GOT3 (cell line): ENCODE measurements at places on chromosomes 4 and X.

DNA sequence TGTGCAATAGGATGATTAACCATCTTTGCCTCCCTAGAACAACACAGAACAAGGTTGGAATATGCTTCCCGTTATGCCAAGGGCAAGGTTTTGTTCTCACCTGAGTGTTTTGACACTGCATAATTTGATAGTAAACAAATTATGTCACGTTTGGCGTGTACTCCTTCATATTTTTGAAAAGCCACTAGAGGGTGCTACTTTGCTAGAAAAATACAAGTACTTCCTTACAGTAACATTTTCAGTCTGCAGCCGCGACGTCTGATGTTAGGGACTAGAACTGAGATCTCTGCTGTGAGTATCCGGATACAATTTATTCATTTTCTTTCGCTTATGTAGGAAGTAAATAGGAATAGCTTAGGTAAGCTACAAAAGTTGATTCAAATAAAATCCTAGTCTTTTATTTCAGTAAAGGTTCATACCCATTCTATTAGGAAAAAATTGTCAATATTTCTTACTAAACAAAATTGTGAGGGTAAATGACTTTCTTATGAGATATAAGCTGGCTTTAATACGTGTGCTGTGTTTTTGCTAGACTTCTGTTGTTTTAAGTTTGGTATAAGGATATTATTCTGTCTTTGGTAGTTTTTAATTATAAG lies 181.1 kb upstream of the WDFY3 start:
- no peak for DNase-seq

GRCh38 chr4:7434766-7435150 lies at the start of gene PSAPL1:
TSS of gene PSAPL1 (minus strand) at chr4:7434930. CDS start at chr4:7434879, 51 bp downstream.
- no peak for DNase-seq

DNA sequence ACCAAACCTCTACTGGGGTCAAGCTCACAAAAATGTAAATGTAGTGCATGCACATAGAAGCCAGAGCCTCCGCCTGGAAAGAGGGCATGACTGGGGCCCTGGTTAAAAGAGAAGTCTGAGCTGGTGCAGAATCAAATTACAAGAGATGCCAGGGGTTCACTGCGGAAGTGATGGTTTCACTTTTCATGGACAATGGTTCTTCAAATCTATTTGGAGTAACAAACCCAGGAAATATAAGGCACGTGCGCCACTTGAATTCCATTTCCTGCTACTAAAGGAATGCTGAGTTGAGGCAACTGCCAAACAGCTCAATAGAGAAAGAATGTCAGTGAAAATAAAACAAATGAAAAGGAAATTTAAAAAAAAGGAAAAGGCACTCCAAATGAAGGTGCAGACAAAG lies 79.8 kb downstream of the FUNDC1 start:
- DNase-seq: no peak

GRCh38 chrX:22660756-22661155 lies 339.0 kb upstream of the DDX53 start:
- DNase-seq: no peak

DNA sequence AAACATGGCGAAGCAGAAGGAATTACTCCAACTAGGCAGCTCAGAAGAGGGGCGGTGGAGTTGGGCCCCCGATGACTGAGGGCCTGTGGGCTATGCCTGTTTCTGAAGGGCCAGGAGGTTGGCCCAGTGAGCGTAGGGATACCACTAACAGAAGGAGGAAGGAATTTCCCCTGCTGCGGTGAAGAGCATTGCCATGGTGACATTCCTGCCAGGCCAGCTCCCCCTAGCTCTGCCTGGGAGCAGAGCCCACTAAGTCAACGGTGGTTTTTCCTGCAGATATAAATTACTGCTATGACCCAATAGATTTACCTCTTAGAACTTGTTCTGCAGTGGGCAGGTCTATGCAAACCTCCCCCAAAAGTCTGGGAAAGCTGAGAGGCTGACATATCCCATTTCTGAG lies 28.9 kb upstream of the HMX1 start:
- DNase-seq: no peak

DNA sequence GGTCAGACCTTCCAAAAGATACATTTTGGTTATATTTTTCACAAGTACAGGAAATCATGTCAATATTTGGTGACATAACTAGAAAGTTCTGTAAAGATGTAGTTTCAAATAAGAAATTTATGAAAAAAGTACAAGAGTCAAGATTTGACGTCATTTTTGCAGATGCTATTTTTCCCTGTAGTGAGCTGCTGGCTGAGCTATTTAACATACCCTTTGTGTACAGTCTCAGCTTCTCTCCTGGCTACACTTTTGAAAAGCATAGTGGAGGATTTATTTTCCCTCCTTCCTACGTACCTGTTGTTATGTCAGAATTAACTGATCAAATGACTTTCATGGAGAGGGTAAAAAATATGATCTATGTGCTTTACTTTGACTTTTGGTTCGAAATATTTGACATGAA lies 536 bp downstream of the UGT2B7 start:
- DNase-seq: no peak

- no peak for DNase-seq
Observed at GRCh38 chr4:180101348-180102083, 2141.7 kb upstream of the TENM3 start.

DNA sequence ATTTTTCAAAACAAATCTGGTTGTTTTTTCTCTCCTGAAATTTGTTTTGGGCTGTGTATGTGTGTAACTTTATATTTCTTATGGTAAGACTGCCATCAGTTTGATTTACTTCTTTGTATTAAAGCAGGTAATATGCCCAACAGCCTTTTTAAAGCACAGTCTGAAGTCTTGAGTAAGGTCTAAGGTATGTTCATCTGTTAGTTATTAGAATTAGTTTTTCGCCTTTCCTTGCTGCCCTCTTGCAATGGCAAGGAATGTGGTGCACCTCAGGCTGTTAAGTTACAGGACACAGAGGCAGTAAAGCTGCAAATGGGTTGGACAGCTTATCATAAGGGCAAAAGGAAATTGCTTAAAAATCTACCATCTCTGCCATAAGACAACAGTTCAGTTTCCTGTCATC lies 71.8 kb downstream of the METTL14 start:
- no peak for DNase-seq

- DNase-seq: no peak
Observed at GRCh38 chr4:10006231-10006600, 15.1 kb downstream of the SLC2A9 start.

DNA sequence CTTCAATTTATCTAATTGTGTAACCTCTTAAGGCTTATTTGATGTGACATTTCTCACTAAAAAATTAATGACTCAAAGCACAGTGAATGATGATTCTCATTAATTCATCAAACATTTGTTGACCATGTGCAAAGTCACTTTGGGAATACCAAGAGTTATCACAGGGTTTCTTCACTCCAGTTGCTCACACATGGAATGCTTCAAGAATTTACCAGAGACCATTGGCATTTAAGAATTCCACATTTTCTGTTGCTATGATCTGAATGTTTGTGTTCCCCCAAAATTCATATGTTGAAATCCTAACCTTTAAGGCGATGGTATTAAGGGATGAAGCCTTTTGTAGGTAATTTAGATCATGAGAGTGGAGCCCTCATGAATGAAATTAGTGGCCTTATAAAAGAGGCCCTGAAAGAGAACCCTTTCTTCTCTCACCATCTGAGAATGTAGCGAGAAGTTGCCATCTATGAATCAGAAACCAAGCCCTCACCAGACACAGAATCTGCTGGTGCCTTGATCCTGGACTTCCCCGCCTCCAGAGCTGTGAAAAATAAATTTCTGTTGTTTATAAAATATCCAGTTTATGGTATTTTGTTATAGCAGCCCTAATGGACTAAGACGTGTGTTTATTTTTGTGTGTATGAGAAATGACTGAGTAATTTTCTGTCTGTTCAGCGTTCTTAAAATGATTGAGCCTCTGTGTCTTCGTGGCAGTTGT lies 16.4 kb upstream of the SRPX start:
- DNase-seq: no peak

- no peak for DNase-seq
Observed at GRCh38 chrX:100649550-100650356, 5.8 kb downstream of the SRPX2 start.

DNA sequence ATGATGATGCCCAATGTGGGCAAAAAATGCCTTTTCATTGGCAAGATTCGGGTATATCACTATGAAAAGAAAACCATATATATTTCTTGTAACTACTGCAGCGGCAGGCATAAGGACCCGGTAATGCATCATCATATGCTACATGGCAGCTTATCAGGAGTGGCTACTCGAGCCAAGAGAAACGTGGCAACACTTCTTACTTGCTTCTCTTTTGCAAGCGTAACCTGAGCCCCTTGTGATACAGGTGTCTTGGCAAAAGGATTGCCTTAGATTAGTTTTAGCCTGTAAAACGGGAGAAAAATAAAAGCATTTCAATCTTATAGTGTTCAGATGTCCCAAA lies 280.3 kb downstream of the SPRY1 start:
- DNase-seq: no peak

DNA sequence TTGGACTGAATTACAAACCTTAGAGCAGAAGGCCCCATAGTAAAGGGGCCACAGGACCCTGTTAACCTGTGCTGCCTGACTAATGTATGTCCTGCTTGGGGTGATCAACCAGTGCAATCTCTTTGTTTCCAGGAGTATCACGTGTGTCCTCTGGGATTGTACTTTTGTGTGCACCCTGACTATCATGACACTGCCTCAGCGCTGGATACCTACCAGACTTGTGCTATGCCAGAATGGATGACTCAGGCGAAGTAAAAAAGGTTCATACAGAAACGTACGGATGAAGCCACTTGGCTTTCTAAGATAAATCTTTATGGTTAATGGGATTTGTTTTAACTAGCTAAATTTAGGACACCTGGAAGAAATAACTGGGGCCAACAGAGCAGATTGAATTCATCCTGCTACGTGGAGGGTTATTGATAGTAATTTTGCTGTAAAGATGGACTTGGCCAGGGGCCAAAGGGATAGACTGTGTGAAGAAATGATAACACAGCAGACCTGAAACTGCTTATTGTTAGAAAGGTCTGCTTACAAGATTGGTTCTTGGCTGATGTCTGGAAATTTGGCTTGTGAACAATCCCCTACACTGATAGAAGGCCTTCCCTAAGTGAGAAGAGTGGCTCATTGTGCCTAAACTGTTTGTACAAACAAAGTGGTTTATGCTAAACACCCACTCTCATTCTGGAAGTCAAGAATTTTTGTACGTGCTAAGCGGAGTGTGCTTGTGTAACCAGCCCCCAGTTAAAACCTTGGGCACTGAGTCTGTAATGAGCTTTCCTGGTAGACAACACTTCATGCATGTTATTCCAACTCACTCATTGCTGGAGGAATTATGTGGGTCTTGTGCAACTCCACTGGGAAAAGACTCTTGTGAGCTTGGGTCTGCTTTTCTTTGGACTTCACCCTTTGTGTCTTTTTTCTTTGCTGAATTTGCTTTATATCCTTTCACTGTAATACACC lies 750.5 kb upstream of the HTR2C start:
- DNase-seq: no peak

- no peak for DNase-seq
Observed at GRCh38 chr4:4507923-4508322, 33.9 kb downstream of the STX18 start.

- no peak for DNase-seq
Observed at GRCh38 chrX:138519296-138519695, 192.2 kb downstream of the FGF13 start.

- DNase-seq: no peak
Observed at GRCh38 chr4:159429693-159430035, 326.8 kb downstream of the RAPGEF2 start.

DNA sequence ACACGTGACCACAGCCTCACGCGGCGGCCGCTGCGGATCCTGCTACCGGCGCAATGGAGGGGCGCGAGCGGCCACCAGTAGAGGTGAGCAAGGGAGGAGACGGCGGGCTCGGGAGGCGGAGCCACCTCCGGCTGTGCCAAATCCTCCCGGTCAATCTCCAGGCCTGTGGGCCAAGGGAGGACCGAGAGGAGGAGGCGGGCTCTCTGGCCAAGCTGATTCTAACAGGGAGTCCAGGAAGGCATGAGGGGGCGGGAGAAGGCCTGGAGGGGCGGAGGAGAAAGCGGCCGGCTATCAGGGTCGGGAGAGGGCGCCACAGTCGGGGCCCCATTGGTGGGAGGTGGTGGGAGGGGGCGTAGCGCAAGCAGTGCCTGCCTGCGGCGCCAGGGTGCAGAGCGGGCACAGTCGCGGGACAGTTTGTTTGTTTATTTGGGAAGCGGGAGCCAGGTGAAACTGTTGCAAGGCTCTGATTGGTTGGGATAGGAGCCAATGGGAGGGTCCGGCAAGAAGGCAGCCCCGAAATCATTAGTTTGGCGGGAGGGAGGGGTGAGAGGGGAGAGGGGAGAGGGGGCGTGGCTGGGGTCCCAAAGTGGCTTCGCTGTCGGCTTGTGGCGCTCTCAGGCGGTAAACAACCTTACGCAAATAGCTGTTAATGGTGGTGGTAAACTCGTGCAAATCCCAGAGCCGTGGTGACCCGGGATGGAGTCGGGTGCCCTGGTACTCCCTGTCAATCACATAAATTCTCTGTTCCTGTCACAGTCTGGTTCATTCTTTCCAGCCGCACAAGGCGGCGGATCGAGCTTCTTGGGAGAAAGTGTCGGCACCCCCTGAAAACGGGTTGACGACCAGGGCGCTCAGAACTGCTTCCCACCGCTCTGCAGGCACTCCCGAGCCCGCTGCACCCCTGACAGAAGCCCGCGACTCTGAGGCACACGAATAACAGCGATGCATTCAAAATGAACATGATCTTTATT lies at the start of gene IRS4:
Gene IRS4, minus strand, starts transcription at position 55 of the 971 bp plus-strand sequence.
- no peak for DNase-seq

- DNase-seq: no peak
Observed at GRCh38 chr4:186013419-186014186, 55.4 kb upstream of the TLR3 start.

GRCh38 chr4:149841686-149842085 lies 26.0 kb upstream of the IQCM start:
- DNase-seq: no peak

DNA sequence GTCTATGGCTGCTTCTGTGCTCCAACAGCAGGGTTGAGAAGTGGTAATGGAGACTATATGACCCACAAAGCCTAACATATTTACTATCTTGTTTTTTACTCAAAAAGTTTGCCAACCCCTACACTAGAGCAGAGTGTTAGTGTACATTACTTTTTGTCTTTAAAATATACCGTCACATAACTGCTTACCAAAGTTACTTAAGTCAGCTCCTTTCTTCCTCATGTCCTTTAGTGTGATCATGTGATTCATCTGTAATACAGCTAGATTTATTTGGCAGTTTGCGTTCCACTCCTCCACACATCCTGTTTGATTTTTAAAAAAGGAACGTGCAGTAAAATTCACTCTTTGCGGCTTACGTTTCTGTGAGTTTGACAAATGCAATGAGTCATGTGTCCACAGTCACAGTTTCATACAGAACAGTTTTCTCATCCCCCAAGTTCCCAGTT lies 162.4 kb upstream of the GPRIN3 start:
- DNase-seq: no peak

- no peak for DNase-seq
Observed at GRCh38 chr4:42425146-42426065, 28.1 kb downstream of the SHISA3 start.

GRCh38 chrX:133884430-133885394 lies 100.7 kb downstream of the GPC3 start:
- DNase-seq: no peak

DNA sequence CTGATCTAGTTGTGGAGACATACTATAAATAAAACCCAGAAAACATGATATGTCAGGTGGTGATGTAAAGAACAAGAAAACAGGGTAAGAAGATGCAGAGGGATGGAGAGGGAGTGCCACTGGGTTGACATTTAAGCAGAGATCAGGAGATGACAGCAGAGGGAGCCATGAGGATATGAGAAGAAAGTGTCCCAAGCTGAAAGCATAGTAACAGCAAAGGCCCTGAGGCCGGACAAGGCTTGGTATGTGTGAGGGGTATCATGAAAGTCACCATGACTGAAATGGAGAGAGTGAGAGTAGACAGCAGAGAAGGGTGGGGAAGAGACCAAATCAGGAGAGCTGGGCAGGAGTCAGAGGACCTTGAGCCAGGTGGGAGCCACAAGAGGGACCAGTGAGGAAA lies 3.4 kb downstream of the GPKOW start:
- no peak for DNase-seq
